Suprapubic skin (tissue), 4 donors: ENCODE measurements at places on chromosomes 7 and 10. TPM values are rescaled to one million over a fixed set of nuclear protein-coding genes. Genes with fewer than 3 reads are reported as not detected.

DNA sequence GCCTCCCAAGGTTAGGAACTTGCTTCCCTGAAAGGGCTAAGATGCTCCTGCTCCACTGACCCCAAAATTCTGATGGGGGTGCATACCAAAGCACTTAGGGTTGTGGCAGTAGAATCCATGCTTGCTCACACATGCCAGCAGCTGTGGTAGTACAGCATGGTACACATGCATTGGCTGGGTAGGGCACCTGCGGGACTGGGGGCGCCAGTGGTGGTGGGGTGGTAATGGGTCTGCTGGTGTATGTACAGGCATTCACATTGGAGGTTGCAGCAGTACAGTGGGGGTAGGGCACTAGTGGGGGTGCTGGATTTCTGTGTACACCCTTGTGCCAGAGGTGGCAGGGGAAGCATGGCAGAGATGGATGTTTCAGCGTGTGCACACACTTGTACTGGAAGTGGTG, 72.3 kb upstream of the TAS2R16 start:
- no peak for DNase-seq
- H3K4me1 ChIP-seq, result no peaks in the 10 kb centered on the region
- no peak overlapping the region for H3K4me3 ChIP-seq

- no peaks in the 10 kb centered on the region for H3K36me3 ChIP-seq
- peaks cover 4% of the 10 kb centered on the region for H3K4me1 ChIP-seq
- peak; percentile 54 for DNase-seq
These were observed 188.6 kb downstream of the ELFN1 start for GRCh38 chr7:1858435-1859265.

GRCh38 chr10:6542999-6543430, 37.1 kb downstream of the PRKCQ start:
- H3K36me3 ChIP-seq, result no peaks in the 10 kb centered on the region
- no peak overlapping the region for H3K27ac ChIP-seq
- no peaks in the 10 kb centered on the region for H3K27me3 ChIP-seq
- no peak overlapping the region for H3K4me3 ChIP-seq

DNA sequence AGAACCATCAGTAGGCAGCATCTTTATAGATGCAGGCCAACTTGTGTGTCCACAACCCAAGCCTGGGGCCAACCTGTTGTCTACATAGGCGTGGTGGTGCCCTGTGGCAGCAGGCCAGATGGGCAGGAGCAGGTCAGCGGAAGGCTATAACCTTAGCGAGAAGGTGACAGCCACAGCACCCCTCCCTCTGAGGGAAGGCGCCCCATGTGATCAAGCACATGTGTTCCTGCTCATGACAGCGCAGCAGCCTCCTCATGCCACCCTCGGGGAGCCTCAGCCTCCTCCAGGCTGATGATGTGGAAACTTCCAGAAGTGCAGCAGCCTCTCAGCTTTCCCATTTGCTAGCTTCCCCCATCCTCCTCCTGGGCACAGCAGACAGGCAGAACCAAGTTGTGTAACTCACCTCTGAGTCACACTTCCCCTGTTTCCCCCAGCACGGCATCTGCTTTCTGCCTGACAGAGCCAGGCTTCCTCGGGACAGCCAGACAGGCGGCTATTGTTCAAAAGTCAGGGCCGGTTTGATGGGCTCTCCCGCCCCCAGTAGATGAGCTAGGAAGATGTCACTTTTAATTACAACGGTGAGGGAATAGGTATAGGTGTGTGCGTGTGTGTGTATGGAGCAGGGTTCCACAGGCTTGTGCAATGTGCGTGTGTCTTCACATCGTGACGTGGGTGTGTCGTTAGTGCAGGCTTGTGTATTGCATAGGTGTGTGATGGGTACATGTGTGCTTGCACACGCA, 312.0 kb upstream of the ZMIZ1 start:
- H3K27me3 ChIP-seq, result no peaks in the 10 kb centered on the region
- H3K4me1 ChIP-seq, result peaks cover 28% of the 10 kb centered on the region
- peak overlapping the region; percentile 74 for H3K27ac ChIP-seq
- no peaks in the 10 kb centered on the region for H3K36me3 ChIP-seq
- H3K4me3 ChIP-seq, result no peak overlapping the region

- no peak overlapping the region for H3K27ac ChIP-seq
- no peak for DNase-seq
- no peak overlapping the region for H3K4me3 ChIP-seq
- H3K36me3 ChIP-seq, result no peaks in the 10 kb centered on the region
- no peaks in the 10 kb centered on the region for H3K4me1 ChIP-seq
These were observed 8.3 kb downstream of the RABGEF1 start for GRCh38 chr7:66748791-66749190.

GRCh38 chr7:121030308-121030707, 41.8 kb downstream of the CPED1 start:
- no peak overlapping the region for H3K27ac ChIP-seq
- no peak for DNase-seq
- H3K27me3 ChIP-seq, result no peaks in the 10 kb centered on the region
- H3K4me1 ChIP-seq, result peaks cover 5% of the 10 kb centered on the region
- no peaks in the 10 kb centered on the region for H3K36me3 ChIP-seq
- no peak overlapping the region for H3K4me3 ChIP-seq

DNA sequence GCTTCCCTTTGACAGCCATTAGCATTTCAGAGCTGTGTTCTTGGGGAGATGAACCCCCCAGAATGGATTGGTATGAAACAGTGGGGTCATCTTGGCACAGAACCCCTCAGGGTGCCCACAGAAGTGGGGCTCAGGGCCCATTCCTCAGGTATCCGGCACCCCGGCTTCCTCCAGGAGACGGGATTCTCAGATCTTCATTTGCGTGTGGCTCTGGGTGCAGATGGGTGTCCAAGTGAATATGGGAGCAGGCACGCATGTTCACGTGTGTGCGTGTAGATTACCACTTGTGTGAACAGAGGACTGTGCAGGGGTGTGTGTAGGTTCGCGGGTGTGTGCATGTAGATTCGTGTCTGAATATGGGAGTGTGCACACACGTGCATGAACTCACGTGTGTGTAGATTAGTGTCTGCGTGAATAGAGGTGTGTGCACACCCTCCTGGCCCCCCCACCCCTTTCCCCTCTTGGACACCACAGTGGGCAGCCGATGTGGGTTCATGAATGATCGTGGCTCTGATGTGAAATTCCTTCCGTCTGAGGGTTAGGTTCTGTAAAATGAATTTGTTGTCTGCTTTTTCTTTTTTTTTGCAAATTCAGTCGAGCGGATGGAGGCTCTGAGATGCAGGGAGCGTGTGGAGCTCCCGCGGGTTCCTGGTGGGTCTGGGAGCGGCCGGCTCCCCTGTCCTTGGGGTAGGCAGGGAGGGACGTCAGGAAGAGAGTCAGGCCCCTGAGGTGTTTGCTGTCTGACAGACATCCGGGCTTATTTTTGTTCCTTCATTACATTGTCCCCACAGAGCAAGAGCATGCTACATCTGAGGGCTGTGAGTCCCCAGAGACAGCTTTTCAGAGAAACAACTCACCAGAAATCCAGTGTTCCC, 7.4 kb downstream of the ELFN1 start:
- no peaks in the 10 kb centered on the region for H3K4me1 ChIP-seq
- H3K27ac ChIP-seq, result no peak overlapping the region
- no peaks in the 10 kb centered on the region for H3K36me3 ChIP-seq
- DNase-seq, result peak; percentile 44
- no peak overlapping the region for H3K4me3 ChIP-seq
- peaks cover 57% of the 10 kb centered on the region for H3K27me3 ChIP-seq

DNA sequence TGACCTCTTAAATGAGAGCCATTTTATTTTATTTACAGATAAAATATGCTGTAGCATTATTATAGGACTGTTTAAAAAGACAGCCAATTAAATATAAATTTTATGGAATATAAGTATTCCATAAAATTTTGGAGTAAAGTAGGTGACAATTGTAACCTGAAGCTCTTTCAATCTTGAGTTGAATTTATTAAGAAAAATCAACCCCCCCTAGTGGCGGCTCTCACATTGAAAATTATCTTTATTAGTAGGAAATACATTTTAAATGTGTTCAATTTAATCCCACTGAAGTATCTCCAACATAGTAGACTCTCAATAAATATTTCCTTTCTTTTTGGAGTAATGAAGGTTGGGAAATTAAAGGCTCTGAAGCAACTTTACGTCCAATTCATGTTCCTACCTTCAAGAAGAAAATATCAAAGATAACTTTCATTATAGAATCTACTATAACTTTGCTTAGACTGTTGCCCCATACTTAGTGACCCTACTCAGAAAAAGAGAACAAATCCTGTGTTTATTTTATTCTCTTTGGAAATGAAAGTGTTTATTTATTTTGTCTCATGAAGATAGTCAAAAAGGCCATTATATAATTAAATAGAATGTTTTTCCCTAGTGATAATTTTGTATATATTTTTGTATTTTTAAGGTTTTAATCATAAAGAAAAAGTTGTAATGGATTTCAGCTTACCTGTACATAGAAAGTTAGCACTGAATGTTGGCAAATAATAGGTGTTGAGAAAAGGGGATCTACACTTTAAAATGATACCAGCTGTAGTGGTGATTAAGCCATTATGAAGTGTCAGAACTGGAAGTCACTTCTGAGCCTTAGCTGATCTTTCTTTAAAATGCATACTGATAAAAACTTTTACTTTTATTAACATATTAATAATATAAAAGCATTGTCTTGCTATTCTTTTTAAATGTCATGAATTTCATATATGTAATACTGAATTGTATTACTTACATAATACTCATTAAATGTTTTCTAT, 3.3 kb downstream of the AHR start:
- peak overlapping the region; percentile 99 for H3K27ac ChIP-seq
- H3K4me1 ChIP-seq, result peaks cover 52% of the 10 kb centered on the region
- peak overlapping the region; percentile 82 for H3K4me3 ChIP-seq
- peak; percentile 59 for DNase-seq
- H3K27me3 ChIP-seq, result no peaks in the 10 kb centered on the region

GRCh38 chr10:49634069-49634660, 20.3 kb downstream of the CHAT start:
- peaks cover 17% of the 10 kb centered on the region for H3K27me3 ChIP-seq
- no peak overlapping the region for H3K4me3 ChIP-seq
- DNase-seq, result peak; percentile 32

- H3K4me1 ChIP-seq, result peaks cover 19% of the 10 kb centered on the region
- DNase-seq, result no peak
- no peaks in the 10 kb centered on the region for H3K36me3 ChIP-seq
- peak overlapping the region; percentile 12 for H3K27ac ChIP-seq
- H3K4me3 ChIP-seq, result no peak overlapping the region
These were observed 63.8 kb downstream of the ENTPD1 start for GRCh38 chr10:95819620-95820329.

DNA sequence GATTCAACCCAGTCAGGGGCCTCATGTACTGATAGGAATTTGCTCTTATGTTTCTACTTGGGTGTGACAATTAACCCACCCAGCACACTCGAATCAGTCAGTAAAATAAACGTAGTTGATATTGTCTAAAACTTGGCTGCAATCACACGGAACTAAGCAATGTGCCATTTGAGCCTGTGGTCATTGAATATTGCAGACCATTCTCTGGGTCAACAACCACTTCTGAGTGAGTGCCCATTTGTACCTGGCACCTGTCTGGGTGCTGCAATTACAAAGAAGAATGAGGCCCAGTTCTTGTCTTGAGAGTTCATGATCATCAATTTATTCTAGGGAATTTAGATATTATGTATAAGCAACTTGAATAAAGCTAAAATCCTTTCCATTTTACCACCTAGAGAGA, 29.8 kb downstream of the NPY start:
- no peaks in the 10 kb centered on the region for H3K4me1 ChIP-seq
- no peaks in the 10 kb centered on the region for H3K36me3 ChIP-seq
- no peak overlapping the region for H3K27ac ChIP-seq
- H3K27me3 ChIP-seq, result no peaks in the 10 kb centered on the region
- DNase-seq, result no peak

GRCh38 chr10:59995862-59996261, 89.5 kb upstream of the CCDC6 start:
- no peak for DNase-seq
- H3K4me1 ChIP-seq, result peaks cover 28% of the 10 kb centered on the region
- no peaks in the 10 kb centered on the region for H3K27me3 ChIP-seq
- no peak overlapping the region for H3K27ac ChIP-seq

DNA sequence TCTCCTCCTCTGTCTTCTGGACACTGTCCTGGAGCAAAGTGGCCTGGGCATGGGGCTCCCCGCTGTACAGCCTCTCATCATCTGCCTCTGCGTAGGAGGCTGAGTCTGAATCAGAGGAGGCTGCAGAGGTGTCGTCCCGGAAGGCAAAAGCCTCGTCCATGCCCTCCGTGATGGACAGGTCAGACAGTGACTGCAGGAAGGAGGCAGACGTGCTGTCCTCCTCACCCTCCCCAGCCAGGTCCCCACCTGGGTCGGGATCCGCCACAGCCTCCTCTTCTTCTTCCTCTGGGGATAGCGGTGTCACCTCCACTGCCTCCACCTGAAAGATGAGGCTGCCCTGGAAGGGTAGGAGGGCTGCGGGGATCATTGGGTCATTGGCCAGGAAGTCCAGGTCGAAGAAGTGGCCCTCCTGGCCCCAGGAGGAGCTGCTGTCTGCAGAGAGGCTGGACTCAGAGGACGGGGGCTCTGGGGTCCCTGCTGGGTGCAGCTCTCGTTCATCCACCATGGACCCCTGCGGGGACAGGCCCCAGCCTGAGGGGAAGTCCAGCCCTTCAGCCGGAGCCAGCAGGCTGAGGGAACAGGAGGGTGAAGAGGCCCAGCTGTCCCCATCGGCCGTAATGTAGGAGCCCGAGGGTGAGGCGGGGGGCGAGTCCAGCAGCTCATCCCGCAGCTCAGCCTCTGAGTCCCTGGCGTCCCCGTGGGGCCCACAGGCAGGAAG, 3.7 kb downstream of the NACAD start:
- H3K27ac ChIP-seq, result no peak overlapping the region
- H3K27me3 ChIP-seq, result peaks cover 5% of the 10 kb centered on the region
- peak; percentile 77 for DNase-seq
- H3K36me3 ChIP-seq, result no peaks in the 10 kb centered on the region

- H3K27ac ChIP-seq, result no peak overlapping the region
- no peaks in the 10 kb centered on the region for H3K36me3 ChIP-seq
- H3K27me3 ChIP-seq, result no peaks in the 10 kb centered on the region
- no peak overlapping the region for H3K4me3 ChIP-seq
- DNase-seq, result no peak
These were observed 47.3 kb upstream of the TECTB start for GRCh38 chr10:112235920-112236319.

The ADARB2 gene
- 0.32 TPM for total RNA-seq

The TMEM26 gene
- total RNA-seq, result not detected

The PON1 gene
- not detected for total RNA-seq

The PRLHR gene
- not detected for total RNA-seq

The CRHR2 gene
- total RNA-seq, result not detected

The LRRC17 gene
- 1.1 TPM for total RNA-seq

The KMT2C gene
- total RNA-seq, result 144 TPM

The MINDY4 gene
- 5.8 TPM for total RNA-seq

The SPACDR gene
- total RNA-seq, result not detected
